ENCODE measurements at places on chromosomes 13 and 19. TPM values are rescaled to one million over a fixed set of nuclear protein-coding genes. Genes with fewer than 3 reads are reported as not detected.

AMER2 gene
- total RNA-seq: not detected

IZUMO4 gene
- 1.6 TPM for total RNA-seq

RAB3A gene
- total RNA-seq: 6.6 TPM

OR7A5 gene
- total RNA-seq: not detected

EBPL gene
- total RNA-seq: 39.2 TPM

TINCR gene
- total RNA-seq: 0.12 TPM

CRLF1 gene
- 437 TPM for total RNA-seq

MRPL54 gene
- 52.3 TPM for total RNA-seq

OR7D2 gene
- total RNA-seq: 0.06 TPM

ANKLE1 gene
- total RNA-seq: 0.19 TPM

CYP4F3 gene
- not detected for total RNA-seq

CCDC9 gene
- total RNA-seq: 11.2 TPM

ZNF582 gene
- total RNA-seq: 2.1 TPM

HIF3A gene
- total RNA-seq: 1.1 TPM

LILRB2 gene
- total RNA-seq: not detected

BSG gene
- total RNA-seq: 316 TPM

ADGRE3 gene
- total RNA-seq: not detected

ZNF284 gene
- 3.3 TPM for total RNA-seq

TSKS gene
- total RNA-seq: 0.06 TPM

PRR19 gene
- 0.25 TPM for total RNA-seq

HCN2 gene
- 0.62 TPM for total RNA-seq

KLK4 gene
- not detected for total RNA-seq

PSG1 gene
- not detected for total RNA-seq

SAE1 gene
- 177 TPM for total RNA-seq

ZNF227 gene
- 24.3 TPM for total RNA-seq

COL4A1 gene
- 295 TPM for total RNA-seq

ARL11 gene
- not detected for total RNA-seq

CRX gene
- not detected for total RNA-seq

SHISA7 gene
- total RNA-seq: not detected

FCAR gene
- not detected for total RNA-seq

FAM83E gene
- 0.25 TPM for total RNA-seq

PTPRH gene
- total RNA-seq: 6.1 TPM

FFAR2 gene
- total RNA-seq: not detected

NPHS1 gene
- not detected for total RNA-seq

SERPINE3 gene
- total RNA-seq: not detected

CPB2 gene
- not detected for total RNA-seq

SPART gene
- total RNA-seq: 151 TPM

EXOSC5 gene
- 7.2 TPM for total RNA-seq

BORA gene
- 3.4 TPM for total RNA-seq

B3GNT3 gene
- total RNA-seq: not detected

DNAAF3 gene
- 0.44 TPM for total RNA-seq

PGLYRP1 gene
- not detected for total RNA-seq

GGN gene
- 0.66 TPM for total RNA-seq
